NCI-H1417 treated with DMSO at 0.1 percent for 48 hours (cell line): ENCODE measurements at places on chromosomes 2 and 18.

DNA sequence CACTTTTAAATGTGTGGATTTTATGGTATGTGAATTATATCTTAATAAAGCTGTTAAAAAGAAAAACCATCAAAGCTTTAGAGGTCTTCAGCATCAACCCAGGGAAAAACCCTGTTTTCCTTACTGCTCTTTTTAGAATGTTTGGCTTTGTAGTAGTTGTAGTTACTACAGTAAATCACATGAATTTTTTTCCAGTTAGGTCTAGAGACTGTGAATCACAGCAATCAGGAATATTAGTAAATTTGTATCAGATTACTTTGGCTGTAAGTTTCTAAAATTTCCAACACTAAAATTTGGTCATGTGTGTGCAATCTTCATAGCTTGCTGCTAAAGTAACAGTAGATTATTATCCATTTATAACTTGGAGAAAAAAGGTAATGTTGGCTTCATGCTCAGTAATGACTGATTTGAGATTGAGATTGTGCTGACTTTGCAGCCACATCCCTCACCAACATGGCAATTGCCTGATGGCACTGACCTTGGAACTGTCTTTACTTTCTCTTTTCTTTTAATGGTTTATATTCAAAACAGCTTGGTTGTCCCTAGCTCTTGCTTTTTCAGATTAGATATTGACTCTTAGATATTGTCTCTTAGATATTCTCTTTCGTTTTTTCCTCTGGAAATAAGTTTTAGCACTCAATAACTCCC lies 41.1 kb downstream of the LCLAT1 start:
- no peak for DNase-seq

DNA sequence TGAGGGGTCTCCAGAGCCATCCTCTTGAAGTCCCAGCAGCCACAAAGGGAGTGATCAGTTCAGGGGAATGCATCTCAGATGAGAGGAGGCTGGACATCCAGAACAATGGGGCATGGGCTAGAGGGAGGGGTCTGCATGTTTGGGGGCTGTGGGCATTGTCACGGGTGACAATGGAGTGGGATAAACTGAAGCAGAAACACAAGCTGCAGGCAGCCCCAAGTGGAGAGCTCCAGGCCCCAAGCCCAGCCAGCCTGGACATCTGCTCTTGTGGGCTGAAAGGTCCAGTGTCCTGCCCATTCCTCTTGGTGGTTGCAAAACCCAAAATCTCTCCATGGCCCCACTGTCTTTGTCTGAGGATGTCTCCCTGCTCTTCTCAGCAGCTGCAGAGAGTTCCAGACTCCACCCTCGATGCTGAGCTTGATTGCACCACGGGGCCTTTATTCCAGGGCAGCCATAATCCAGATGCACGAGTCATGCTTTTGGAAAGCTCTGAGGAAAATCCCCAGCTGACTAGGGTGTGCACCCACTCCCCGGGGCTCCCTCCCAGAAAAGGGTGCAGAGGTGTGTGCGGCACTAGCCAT lies 149.4 kb downstream of the TNS1 start:
- DNase-seq = no peak

GRCh38 chr18:80241919-80242777 lies 5.2 kb downstream of the PARD6G start:
- DNase-seq = no peak

GRCh38 chr2:128753321-128753720 lies 434.7 kb upstream of the HS6ST1 start:
- no peak for DNase-seq
